ENCODE measurements at places on chromosomes 5 and 9.

DNA sequence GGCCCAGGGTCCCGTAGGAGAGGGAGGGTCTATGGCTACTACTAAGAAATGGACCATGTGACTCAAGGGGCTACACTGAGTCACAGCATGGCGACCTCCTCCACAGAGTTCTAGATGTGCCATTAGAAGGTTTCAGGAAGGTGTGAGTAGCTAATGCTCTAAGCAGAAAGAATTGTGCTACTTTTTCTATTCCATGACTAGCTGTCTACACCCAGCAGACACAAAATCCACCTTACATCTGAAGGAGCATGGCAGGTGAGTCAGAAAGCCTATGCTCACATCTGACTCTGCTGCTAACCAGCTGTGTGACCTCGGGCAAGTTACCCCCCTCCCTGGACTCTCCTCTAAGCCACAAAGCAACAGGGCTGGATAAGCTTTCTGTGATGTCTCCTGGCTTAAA is 14.4 kb upstream of the MEIKIN start:
- no peak for DNase-seq
- H3K27me3 ChIP-seq, result no peaks in the 10 kb centered on the region
- H3K36me3 ChIP-seq, result no peaks in the 10 kb centered on the region
- no peaks in the 10 kb centered on the region for H3K4me1 ChIP-seq

GRCh38 chr9:19033015-19033414 is at the start of gene SAXO1:
TSS of gene SAXO1 (minus strand) at chr9:19033209. CDS start at chr9:19032908, 301 bp downstream.
- no peaks in the 10 kb centered on the region for H3K4me1 ChIP-seq
- H3K27me3 ChIP-seq, result peaks cover 12% of the 10 kb centered on the region
- no peak within 1 kb of the TSS for H3K27ac ChIP-seq

GRCh38 chr5:67824852-67825251 is 390.7 kb upstream of the PIK3R1 start:
- no peak for DNase-seq
- H3K27me3 ChIP-seq, result no peaks in the 10 kb centered on the region
- H3K36me3 ChIP-seq, result no peaks in the 10 kb centered on the region

DNA sequence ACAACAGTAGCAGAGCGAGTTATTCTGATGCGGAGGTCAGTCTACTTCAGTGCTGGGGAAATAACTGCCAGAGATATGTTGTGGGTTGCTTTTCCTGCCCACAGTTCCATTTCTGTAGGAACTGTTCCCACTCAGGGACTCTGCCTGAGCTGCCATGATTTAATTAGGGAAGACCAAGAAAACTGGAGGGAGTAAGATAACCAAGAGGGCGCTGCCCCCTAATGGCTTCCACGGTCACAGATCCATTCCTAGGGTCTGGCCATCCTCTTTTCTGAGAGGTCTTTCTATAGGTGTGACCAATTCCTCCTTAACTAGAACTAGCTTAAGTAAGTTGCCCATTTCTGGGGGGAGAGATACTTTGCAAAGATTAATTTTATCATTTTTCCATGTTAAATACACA is 125.9 kb downstream of the APBA1 start:
- H3K36me3 ChIP-seq, result no peaks in the 10 kb centered on the region
- no peaks in the 10 kb centered on the region for H3K27me3 ChIP-seq
- H3K4me3 ChIP-seq, result no peak overlapping the region
- DNase-seq, result no peak

GRCh38 chr9:136051453-136051836 is 43.6 kb downstream of the NACC2 start:
- peaks cover 58% of the 10 kb centered on the region for H3K4me1 ChIP-seq
- H3K27ac ChIP-seq, result no peak overlapping the region
- no peaks in the 10 kb centered on the region for H3K27me3 ChIP-seq
- no peak for DNase-seq

GRCh38 chr9:2228132-2228531 is 213.0 kb downstream of the SMARCA2 start:
- no peaks in the 10 kb centered on the region for H3K27me3 ChIP-seq
- DNase-seq, result peak; percentile 32
- peaks cover 10% of the 10 kb centered on the region for H3K4me1 ChIP-seq
- no peak overlapping the region for H3K4me3 ChIP-seq

DNA sequence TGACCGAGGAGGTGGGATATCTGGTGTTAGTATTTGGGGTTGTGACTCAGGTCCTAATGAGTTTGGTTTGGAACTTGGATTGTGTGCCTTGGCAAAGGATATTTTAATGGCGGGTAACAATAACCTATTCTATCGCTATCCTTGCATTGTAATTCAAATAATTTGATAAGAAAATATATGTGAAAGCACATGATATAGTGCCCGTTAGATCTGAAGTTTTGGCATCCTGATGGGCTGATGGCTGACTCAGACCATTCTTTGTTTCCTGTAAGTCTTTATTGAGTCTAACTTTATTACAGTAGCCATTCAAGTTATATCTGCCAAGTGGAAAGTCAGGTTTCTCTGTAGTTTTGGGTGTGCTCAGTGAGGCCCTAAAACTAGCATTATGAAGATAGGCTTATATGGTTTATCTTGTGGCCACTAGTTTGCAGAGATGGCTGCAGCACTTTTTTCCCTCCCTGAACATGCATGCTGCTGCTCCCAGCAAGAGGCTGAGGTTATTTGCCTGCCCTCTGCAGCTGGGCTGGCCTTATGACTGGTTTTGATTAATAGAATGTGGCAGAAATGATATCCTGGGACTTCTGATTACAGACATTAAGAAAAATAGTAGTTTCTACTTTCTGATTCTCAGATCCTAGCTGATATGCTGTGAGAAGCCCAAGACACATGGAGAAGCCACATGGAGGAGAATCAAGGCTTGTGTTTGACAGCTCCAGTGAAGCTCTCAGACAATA is 46.6 kb downstream of the CFAP95 start:
- no peak overlapping the region for H3K27ac ChIP-seq
- H3K27me3 ChIP-seq, result no peaks in the 10 kb centered on the region
- no peaks in the 10 kb centered on the region for H3K36me3 ChIP-seq
- H3K4me1 ChIP-seq, result no peaks in the 10 kb centered on the region

GRCh38 chr5:43041110-43041668 is 1.1 kb upstream of the ANXA2R start:
- H3K36me3 ChIP-seq, result no peaks in the 10 kb centered on the region
- peaks cover 51% of the 10 kb centered on the region for H3K4me1 ChIP-seq
- DNase-seq, result no peak
- H3K27ac ChIP-seq, result peak overlapping the region; percentile 100
- no peaks in the 10 kb centered on the region for H3K27me3 ChIP-seq

GRCh38 chr9:33782395-33783152 is 12.8 kb upstream of the PRSS3 start:
- H3K36me3 ChIP-seq, result no peaks in the 10 kb centered on the region

- no peaks in the 10 kb centered on the region for H3K36me3 ChIP-seq
- no peak overlapping the region for H3K4me3 ChIP-seq
- no peaks in the 10 kb centered on the region for H3K4me1 ChIP-seq
- H3K27me3 ChIP-seq, result no peaks in the 10 kb centered on the region
- no peak overlapping the region for H3K27ac ChIP-seq
Observed at GRCh38 chr9:69468380-69468779, 143.4 kb downstream of the ENTREP1 start.

All from common myeloid progenitor, CD34-positive (primary cell).